ENCODE measurements at places on chromosomes 11 and 22.

DNA sequence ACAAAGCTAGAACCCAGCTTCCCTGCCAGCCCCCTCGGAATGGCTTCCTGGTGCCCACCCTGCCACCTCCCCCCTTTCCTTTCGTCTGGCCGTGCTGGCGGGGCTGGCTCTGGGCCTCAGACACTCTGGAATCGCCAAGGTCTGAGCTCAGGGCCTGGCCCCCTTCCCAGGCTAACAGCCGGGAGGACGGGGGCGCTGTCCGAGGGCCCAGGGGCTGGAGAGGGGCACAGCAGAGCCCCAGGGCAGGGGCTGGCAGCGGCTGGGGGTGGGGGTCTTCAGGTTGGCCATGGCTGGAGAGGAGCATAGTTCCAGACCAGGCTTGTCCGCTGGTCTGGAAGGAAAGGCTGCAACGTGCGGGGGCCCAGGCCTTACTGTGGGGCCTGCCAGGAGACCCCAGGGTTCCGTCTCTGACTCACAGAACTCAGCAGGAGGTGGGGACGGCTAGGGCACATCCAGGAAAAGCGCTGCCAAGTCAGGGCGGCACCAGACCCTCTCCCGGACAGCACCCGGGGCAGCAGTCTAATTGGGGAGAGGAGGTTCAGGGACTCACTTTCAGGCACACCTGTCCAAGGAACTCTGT lies 861 bp upstream of the LTBP3 start:
- DNase-seq, result peak; percentile 68

GRCh38 chr22:47630741-47631534 lies 868.5 kb downstream of the TBC1D22A start:
- no peak for DNase-seq

DNA sequence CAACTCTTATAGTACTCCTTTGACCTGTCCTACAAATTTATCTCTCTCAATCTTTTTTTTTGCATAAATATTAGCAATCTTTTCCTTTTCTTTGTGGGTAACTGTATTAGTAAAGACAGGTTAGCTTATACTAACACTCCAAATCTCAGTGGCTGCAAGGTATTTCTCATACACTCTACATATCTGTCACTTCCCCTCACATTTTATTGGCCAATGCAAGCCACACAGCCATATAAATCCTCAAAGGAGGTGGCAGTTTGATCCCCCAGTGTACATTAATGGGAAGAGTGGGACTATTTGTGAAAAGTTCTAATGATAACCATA lies 42.6 kb upstream of the EED start:
- DNase-seq, result peak; percentile 8

DNA sequence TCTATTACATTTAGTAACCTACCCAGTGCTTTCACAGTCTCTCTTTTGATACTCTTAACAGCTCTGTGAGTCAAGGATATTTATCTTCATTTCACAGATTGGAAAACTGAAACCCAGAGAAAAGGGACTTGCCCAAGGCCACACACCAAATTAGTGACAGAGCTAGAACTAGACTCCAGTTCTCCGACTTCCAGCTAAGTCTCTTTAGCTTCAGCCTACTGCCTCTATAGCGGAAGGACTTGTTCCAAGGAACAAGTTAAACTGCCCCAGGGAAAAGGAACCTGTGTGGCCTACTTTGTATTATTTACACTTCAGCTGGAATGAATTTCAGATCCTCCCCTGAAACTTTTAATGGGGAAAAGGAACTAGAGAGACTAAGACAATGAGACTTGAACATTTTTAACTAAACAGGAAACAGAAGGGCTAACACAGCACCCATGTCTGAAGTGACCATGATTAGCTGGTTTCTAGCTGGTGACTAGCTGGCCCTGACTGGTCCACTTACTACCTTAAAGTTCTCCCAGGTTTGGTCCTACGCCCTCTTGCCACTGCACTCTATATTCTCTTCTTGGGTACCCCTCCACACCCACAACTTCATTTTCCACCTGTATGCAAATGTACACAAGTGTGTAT lies 1.3 kb downstream of the LRRC51 start:
- DNase-seq, result no peak

GRCh38 chr11:8192896-8193209 lies 24.0 kb upstream of the RIC3 start:
- no peak for DNase-seq

DNA sequence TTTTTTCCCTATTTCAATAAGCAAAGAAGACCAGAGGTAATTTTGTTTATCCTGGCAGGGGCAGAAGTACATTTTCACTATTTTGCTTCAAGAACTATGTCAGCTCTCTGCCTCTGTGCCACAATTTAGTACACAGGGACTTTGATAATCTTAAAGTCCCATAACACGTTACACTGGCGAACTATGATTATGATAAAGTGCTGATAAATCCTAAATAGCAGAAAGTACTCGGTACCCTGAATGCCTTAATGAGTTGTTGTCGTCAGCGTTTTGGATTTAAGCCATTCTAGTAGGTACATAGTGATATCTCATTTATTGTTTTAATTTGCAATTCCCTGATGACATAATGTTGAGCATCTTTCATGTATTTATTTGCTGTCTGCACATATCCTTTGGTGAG lies 16.6 kb upstream of the PHOX2A start:
- DNase-seq, result no peak

DNA sequence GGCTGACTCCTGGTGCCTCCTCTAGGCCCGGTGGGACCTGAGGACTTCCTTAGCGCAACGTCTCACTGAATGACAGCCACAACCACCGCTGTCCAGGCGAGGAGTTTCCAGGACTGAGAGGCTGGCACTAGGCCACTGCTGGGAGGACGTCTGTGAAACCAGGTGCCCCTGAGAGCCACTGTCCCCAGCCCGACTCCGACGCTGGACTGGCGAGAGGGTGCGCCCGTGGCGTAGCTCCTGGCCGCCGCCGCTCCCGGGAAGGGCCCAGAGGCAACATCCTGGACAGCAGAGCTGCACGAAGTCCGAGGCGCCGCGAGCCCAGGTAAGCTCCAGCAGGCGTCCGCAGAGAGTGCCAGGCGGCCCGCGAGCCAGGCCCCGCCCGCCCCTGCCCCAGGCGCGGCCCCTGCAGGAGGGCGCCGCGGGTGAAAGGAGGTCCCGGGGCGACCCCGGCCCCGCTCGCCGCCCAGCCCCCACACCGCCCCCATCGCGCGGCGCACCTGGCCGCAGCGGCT lies 525 bp downstream of the DGCR2 start:
- DNase-seq, result no peak

GRCh38 chr11:15497366-15497765 lies 382.6 kb downstream of the INSC start:
- no peak for DNase-seq

DNA sequence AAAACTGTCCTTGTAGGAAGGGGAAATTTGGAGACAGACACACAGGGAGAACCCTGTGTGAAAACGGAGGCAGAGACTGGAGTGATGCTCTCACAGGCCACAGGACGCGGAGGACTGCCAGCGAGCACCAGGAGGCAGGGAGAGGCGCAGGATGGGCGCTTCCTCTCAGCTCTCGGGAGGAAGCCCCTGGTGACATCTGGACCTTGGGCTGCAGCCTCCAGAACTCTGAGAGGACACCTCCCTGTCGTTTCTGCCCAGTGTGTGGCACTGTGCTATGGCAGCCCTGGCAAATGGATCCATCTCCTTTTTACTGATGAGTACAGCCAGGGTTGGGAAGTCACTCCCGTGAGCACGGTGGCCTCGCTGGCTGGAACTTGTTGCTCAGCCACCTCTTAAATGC lies 73.9 kb downstream of the LRRC32 start:
- DNase-seq, result no peak

- peak; percentile 73 for DNase-seq
These were observed 2.1 kb upstream of the MEI1 start for GRCh38 chr22:41697126-41697775.

- no peak for DNase-seq
These were observed 207.2 kb upstream of the CTSC start for GRCh38 chr11:88544656-88545280.

- DNase-seq, result no peak
These were observed 16.6 kb downstream of the CAVIN3 start for GRCh38 chr11:6303661-6304060.

- no peak for DNase-seq
These were observed 166.2 kb downstream of the LDLRAD3 start for GRCh38 chr11:36109850-36110606.

DNA sequence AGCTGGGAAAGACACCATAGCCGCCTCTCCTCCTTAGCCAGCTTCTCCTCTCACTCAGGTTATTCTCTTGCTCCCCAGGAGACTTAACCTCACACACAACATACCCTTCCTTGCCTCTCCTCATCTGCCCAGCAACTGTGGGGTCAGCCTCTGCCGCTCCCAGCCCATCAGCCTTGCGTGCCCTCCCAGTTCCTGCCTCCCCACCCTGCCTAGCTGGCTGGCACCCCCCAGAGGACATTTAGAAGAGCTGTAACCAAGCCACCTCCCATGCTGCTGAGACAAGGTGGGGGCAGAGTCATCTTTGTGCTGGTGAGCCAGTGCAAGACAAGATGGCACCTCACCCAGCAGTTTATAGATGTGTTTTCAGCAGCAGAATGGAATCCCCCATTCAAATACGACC lies 38.2 kb downstream of the TOM1 start:
- no peak for DNase-seq

GRCh38 chr11:27626269-27626937 lies 73.9 kb downstream of the BDNF start:
- DNase-seq, result no peak

- DNase-seq, result no peak
These were observed 17.0 kb upstream of the PANX1 start for GRCh38 chr11:94111660-94112059.

DNA sequence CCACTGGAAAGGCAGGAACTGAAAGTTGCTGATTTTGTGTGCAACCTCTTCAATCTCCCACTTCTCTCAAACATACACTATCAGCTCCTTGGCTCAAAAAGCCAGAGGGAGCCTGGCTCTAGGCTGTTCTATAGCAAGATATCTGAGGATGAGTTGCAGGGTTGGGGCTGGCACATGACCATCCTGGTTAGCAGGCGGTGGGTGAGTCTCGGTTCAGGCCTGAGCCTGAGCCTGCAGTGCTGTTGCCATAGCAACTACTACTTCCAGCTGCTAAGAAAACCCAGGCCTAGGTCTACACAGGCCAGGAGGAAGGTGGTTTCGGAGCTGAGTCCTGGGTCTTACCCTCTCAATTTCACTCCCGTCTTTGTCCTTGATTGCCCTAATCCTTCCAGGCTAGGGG lies 39.0 kb downstream of the CWC15 start:
- DNase-seq, result no peak

DNA sequence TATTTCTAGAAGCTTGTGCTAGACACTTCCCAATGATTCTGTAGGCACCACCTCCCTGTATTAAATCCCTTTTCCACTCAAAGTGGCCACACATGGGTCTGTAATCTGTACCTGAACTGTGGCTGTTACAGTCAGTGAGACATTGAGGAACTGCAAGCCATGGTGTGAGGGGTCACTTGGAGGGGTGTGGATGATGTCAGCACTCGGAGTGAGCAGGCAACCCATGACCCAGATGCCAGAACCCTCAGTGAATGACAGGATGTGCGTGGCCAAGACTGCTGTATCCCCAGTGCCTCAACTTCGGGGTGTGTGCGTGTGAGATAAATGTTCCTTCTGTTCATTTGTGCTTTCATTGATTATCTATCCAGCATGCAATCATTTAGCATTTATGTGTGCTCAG lies 14.7 kb upstream of the SHANK3 start:
- DNase-seq, result no peak

- no peak for DNase-seq
These were observed 136.2 kb upstream of the ZC3H12C start for GRCh38 chr11:109957000-109957399.

- no peak for DNase-seq
These were observed 322.7 kb downstream of the BLID start for GRCh38 chr11:121793291-121793690.

DNA sequence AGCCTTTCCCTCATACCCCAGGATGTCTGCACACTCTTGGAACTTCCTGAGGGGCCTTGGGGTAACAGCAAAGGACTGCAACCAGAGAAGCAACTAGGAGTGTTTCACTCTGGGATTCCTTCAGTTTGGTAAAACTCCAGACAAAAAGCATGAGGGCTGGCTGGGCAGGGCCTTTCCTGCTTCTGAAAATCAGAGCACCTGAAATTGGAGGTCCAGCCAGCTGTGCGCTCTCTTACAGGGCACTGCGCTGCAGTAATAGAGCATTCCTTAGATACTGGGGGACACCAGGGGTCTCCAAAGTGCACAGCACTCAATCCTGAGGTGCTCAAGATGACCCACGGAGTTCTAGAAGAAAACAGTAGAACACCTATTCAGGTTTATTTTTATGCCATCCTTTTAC lies 49.7 kb downstream of the PLEKHA7 start:
- DNase-seq, result no peak

DNA sequence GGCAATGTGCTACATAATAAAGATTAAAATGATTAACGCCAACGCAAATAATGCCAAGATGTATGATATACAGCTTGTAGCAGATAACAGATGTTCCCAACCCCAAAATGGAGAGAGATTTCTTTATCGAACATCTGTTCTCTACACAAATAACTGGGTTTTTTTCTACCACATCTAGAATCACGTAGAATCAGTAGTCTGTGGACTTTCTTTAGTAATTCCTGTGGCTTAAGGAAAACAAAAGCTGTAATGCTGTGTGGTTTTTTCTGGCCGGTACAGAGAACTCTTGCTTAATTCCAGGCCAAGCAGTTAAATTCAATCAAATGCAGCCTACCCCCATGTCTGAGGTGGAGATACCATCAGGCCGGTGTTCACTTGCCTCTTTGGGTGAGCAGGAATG lies 303.4 kb downstream of the FAT3 start:
- peak; percentile 1 for DNase-seq

DNA sequence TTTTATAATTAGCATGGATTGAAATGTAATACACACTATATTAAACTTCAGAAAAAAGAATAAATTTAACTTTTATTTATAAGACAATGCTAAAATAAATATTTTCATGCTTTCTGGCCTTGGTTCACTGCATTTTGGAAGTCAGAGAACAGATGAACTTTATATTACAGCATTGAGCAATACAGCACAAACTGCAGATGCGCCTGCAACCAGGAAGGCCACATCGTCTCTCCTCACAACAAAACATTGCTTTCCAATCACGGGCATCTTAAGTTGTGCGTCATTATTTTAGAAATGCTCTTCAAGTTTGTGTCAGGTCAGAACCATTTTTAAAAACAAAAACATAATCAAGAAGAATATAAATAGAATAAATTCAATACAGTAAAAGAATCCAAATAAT lies 89.3 kb upstream of the CEP126 start:
- no peak for DNase-seq
